ENCODE measurements at places on chromosomes 1 and 21.

- no peak for DNase-seq
Observed at GRCh38 chr1:181091309-181092040, 3.0 kb downstream of the IER5 start.

GRCh38 chr1:36420836-36421317 is 23.2 kb upstream of the LSM10 start:
- DNase-seq = peak; percentile 87

GRCh38 chr1:1124786-1125642 is 9.1 kb upstream of the C1orf159 start:
- DNase-seq = peak; percentile 87

- DNase-seq = no peak
Observed at GRCh38 chr1:155260276-155260675, 1.9 kb downstream of the SCAMP3 start.

GRCh38 chr1:218659911-218660677 is 315.0 kb downstream of the TGFB2 start:
- DNase-seq = no peak

DNA sequence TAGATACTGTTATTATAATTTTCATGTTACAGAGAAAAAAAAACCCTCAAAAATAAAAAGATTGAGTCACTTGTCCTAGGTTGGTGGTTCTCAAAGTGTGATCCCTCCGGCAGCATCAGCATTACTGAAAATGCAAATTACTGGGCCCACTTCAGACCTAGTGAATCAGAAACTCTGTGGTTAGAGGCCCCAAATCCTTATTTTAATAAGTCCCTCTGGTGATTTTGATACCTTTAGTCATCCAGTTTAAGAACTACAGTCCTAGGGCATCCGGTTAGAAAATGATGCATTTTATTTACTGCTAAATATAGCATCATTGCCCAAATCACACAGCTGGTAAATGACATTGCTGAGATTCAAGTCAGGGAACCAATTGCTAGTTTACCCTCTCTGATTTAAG is 203.7 kb upstream of the RUNX1 start:
- no peak for DNase-seq

- no peak for DNase-seq
Observed at GRCh38 chr1:101121975-101122374, 96.4 kb upstream of the DPH5 start.

- no peak for DNase-seq
Observed at GRCh38 chr1:3216015-3216391, 147.0 kb downstream of the PRDM16 start.

- DNase-seq = no peak
Observed at GRCh38 chr1:185808631-185809030, 74.4 kb downstream of the HMCN1 start.

- DNase-seq = no peak
Observed at GRCh38 chr1:40840526-40841323, 21.4 kb downstream of the CITED4 start.

- DNase-seq = no peak
Observed at GRCh38 chr1:186772228-186772627, 56.5 kb upstream of the PLA2G4A start.

- DNase-seq = no peak
Observed at GRCh38 chr1:184563308-184563707, 176.5 kb downstream of the C1orf21 start.

GRCh38 chr21:16072737-16073136 is 343.0 kb downstream of the USP25 start:
- DNase-seq = no peak

- no peak for DNase-seq
Observed at GRCh38 chr1:230957580-230957989, 21.1 kb downstream of the TTC13 start.

DNA sequence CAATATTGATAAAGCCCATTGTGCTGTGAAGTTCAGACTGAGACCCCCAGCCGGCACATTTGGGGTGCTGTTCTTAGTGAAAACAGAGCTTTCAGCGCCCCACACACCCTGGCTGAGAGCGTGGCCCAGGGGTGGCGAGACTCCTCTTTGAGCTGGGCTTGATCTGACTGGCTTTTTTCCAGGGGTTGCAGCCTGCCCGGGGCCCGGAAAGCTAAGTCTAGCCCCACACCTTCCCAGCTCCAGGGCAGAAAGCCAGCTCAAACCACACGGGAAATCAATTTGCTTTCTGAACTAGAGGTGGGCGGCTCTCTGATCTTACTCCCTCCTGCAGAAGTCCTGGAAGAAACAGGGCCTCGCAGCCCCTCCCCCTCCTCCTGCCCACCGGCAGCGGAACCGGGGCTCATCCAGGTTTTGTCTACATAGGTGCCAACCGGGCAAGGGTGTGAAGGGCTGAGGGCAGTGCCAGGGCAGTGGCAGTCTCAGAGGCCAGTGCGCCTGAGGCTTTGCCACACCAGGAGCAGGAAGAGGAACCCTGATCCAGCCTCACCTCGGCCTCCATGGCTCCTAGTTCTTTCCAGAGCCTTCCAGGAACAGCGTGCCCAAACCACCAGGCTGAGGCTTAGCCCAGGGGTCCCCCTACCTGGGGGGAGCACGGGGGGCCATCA is 155.3 kb downstream of the NPHP4 start:
- no peak for DNase-seq

- DNase-seq = no peak
Observed at GRCh38 chr1:75559800-75560199, 51.1 kb downstream of the SLC44A5 start.

- no peak for DNase-seq
Observed at GRCh38 chr1:38576241-38576640, 283.3 kb downstream of the RRAGC start.

DNA sequence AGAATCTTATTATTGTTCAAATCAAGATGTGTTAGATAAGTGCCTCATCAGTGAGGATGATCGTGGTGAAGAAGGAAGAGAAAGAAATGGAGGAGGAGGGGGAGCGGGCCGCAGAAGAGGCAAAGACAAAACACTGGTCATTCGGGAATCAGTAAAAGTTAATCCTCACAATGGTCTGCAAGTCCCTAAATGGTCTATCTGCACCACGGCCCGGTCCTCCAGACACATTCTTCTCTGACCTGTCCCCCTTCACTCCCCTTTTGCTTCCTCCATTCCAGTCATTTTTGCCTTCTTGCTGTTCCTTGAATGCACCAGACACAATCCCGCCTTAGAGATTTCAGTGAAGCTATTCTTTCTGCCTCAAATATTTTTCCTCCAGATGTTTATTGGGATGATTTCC is 240.1 kb upstream of the ADGRL2 start:
- no peak for DNase-seq

- no peak for DNase-seq
Observed at GRCh38 chr1:111475701-111476100, 1.9 kb downstream of the C1orf162 start.

DNA sequence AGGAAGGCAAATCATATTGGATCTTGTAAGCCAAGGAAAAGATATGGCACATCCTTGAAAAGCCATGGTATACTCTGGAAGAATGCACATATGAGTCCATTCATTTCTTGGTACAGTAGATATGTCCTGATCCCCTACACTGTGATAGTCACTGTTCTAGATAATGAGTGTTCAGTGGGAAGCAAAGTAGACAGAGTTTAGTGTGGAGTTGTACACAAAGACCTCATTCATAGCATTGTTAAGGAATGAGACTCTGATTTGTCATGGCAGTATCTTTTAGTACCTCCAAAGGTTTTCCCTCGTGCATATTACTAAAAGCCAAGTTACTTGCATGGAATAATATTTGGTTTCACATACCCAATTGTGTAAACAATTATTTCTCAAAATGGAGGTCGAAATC is 204.7 kb downstream of the NFIA start:
- DNase-seq = no peak

GRCh38 chr1:110634455-110635311 is 28.5 kb upstream of the KCNA2 start:
- no peak for DNase-seq
